T-helper 17 cell (primary cell): ENCODE measurements at places on chromosomes 2 and 18. TPM values are rescaled to one million over a fixed set of nuclear protein-coding genes. Genes with fewer than 3 reads are reported as not detected.
A peak's percentile ranks its signal among the peaks of the same experiment; 100 is the strongest.

Gene SIX3
- total RNA-seq, result not detected

DNA sequence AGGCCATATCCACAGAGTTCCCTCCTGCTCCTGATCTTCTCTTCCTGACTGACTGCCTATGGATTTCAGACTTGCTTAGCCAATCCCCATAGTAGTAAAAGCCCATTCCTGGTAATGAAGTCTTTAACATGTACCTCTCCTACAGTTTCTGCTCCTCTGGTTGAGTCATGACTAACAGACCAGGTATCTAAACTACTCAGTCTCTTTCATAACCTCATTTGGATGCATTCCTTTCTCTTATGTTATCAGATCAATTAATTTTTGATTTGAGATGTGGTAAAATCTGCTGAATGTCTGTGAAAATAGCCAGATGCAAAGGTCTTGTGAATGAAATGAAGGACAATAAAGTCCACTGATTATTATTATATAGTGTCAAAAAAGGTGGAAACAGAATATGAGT lies 198.0 kb downstream of the NBAS start:
- no peak overlapping the region for H3K27ac ChIP-seq
- H3K4me1 ChIP-seq, result no peaks in the 10 kb centered on the region
- H3K36me3 ChIP-seq, result peaks cover 5% of the 10 kb centered on the region
- no peak overlapping the region for H3K4me3 ChIP-seq
- DNase-seq, result no peak

DNA sequence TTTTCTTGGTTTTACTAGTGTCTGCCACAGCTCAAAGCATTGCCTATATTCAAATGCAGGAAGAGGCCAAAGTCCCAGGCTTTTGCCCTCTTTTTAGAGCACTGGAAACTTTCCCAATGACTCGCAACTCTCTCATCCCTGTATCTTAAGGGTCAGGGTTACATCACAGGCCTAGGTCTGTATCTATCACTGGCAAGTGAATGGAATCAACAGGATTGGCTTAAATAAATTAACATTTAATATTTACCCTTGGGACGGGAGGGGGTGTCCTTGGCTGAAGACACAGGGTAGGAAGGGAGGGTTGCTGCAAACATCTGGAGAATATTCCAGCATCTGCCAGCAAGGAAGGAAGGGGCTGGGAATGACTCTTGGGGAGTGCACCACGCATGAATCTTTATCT lies 242.6 kb downstream of the SLC4A3 start:
- H3K4me1 ChIP-seq, result no peaks in the 10 kb centered on the region
- DNase-seq, result no peak
- H3K4me3 ChIP-seq, result no peak overlapping the region
- peaks cover 13% of the 10 kb centered on the region for H3K27me3 ChIP-seq
- no peak overlapping the region for H3K27ac ChIP-seq

DNA sequence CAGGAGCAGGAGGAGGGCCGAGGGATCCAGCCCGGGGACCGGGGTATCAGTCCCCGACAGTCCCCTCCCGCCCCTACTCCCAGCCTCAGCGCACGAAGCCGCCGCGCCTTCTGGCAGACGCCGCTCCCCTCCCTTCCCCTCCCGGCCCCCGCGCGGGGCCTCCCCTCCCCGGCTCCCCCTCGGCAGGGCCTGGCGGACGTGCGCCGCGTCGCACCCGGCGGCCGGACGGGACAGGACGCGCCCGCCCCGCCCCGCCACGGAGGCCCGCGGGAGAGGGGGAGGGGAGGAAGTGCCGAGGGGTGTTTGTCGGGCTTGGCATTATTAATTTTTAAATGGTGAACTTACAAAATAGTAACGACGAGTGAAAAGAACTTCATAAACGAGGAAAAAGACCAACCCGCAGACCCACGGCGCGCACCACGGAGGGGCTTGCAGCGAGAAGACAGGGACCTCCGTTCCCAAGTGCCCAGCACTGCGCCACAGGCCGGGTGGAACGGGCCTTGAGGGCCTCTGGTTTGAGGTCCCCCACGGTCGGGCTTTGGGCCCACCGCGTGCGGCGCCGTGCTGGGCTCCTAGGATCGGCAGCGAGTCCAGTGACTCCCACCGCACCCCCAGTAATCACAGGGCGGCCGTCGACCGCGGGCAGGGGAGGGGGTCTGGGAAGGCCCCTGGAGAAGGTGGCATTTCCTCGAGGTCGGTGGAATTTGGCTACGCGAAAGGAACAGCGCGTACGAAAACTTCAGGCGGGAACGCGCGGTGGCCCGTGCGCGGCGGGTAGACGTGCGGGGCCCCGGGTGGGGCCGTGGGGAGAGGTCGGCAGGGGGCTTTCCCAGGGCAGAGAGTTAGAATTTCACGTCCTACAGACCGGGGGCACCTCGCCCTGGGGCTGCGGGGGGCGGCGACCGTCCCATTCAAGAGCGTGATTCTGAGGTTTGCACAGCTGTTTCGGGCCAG lies 954 bp upstream of the CTDSP1 start:
- peaks cover 2% of the 10 kb centered on the region for H3K36me3 ChIP-seq
- peak overlapping the region; percentile 97 for H3K27ac ChIP-seq
- peaks cover 47% of the 10 kb centered on the region for H3K4me1 ChIP-seq
- no peaks in the 10 kb centered on the region for H3K27me3 ChIP-seq
- peak; percentile 50 for DNase-seq

DNA sequence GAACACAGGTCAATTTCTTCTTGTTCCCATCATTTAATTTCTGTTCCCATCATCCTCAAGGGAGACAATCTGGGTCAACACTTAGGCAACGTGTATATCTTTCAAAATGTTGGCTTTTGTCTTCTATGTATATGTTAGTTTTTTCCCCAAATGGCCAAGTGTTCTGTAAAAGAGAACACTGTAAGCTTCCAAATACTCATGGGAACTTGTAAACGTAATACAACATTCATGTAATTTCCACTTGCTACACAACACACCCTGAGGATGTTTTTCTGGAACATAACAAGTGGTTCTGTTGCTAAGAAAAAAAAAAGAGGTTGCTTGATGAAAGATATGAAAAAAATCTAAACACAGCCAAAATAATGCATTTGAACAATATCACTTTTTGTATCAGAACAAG lies 149.1 kb downstream of the ATAD2B start:
- peaks cover 2% of the 10 kb centered on the region for H3K4me1 ChIP-seq
- no peak overlapping the region for H3K4me3 ChIP-seq
- no peak overlapping the region for H3K27ac ChIP-seq
- H3K36me3 ChIP-seq, result peaks cover 10% of the 10 kb centered on the region

GRCh38 chr2:178202927-178203326 lies 8.6 kb downstream of the OSBPL6 start:
- no peak overlapping the region for H3K27ac ChIP-seq
- H3K4me1 ChIP-seq, result peaks cover 3% of the 10 kb centered on the region
- DNase-seq, result no peak
- H3K36me3 ChIP-seq, result peaks cover 2% of the 10 kb centered on the region
- no peak overlapping the region for H3K4me3 ChIP-seq
- peaks cover 46% of the 10 kb centered on the region for H3K27me3 ChIP-seq
